ENCODE measurements at places on chromosomes 4 and X. TPM values are rescaled to one million over a fixed set of nuclear protein-coding genes. Genes with fewer than 3 reads are reported as not detected.

The HTR2C gene
- not detected for total RNA-seq

The IL15 gene
- 0.42 TPM for total RNA-seq

The GSX2 gene
- not detected for total RNA-seq

The IL2 gene
- not detected for total RNA-seq

The SMAD1 gene
- total RNA-seq, result not detected

The UNC5C gene
- not detected for total RNA-seq

The CLDN34 gene
- not detected for total RNA-seq

The DYNLT3 gene
- total RNA-seq, result 40.0 TPM

The PPEF2 gene
- total RNA-seq, result 1.8 TPM

The FGF5 gene
- not detected for total RNA-seq

The SLC16A2 gene
- total RNA-seq, result 0.65 TPM

The RAB9A gene
- total RNA-seq, result 13.7 TPM

DNA sequence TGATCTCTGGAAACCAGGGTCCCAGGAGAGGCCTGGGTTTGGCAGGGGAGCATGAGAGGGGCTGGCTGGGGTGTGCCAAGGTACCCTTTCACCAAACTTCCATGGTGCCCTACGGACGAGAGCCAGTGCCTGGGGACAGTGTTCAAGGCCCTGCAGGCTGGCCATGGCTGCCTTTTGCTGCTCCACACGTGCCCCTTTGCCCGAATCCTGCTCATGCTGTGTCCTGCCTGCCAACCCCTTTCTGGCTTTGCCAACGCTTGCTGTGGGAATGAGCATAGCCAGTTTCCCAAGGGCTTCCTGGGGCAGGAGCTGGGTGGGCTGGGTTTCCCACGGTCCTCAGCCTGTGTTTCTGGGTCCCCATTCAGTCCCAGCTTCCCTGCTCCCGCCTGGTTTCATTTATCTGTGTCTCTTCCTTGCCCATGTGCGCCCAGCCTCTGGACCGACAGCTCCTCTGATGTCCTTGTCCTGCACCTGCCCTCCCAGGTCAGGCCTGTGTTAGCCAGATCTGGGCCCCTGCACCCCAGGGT lies 17.3 kb downstream of the CPZ start:
- no peak overlapping the region for H3K27ac ChIP-seq
- H3K4me1 ChIP-seq, result peaks cover 2% of the 10 kb centered on the region
- H3K36me3 ChIP-seq, result no peaks in the 10 kb centered on the region
- no peak for DNase-seq
- no peak overlapping the region for H3K4me3 ChIP-seq
- H3K27me3 ChIP-seq, result peaks cover 3% of the 10 kb centered on the region

- peaks cover 6% of the 10 kb centered on the region for H3K36me3 ChIP-seq
- H3K4me3 ChIP-seq, result peak overlapping the region; percentile 89
- H3K27ac ChIP-seq, result peak overlapping the region; percentile 95
- peak; percentile 81 for DNase-seq
- peaks cover 12% of the 10 kb centered on the region for H3K4me1 ChIP-seq
Observed at GRCh38 chr4:242121-242848, 63.0 kb downstream of the ZNF732 start.

DNA sequence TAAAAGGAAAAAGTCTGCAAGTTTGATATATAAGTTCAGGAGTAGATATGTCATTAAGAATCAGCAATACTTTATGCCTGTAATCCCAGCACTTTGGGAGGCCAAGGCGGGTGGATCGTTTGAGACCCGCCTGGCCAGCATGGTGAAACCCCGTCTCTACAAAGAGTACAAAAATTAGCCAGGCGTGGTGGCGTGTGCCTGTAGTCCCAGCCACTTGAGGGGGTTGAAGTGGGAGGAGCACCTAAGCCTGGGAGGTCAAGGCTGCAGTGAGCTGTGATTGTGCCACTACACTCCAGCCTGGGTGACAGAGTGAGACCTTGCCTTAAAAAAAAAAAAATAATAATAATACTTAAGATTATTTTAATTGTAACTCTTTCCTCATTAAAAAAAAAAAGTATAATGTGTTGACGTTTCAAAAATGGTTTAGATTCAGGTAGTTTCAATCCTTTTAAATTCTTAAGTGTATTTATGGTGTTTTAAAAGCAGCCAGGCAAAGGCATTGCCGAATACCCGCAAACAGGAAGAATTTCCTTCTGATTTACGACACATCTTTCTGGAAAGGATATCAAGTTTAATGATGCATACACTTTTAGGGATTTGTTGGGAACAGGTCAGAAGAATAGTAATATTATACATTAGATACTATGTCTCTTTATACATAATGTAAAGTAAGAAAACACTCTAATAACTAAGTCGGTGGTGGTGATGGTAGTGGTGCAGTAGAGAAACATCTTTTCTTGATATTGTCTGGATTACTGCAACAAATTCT lies 80.9 kb downstream of the KDM6A start:
- no peak overlapping the region for H3K4me3 ChIP-seq
- no peaks in the 10 kb centered on the region for H3K27me3 ChIP-seq
- peaks cover 57% of the 10 kb centered on the region for H3K4me1 ChIP-seq
- H3K36me3 ChIP-seq, result no peaks in the 10 kb centered on the region

GRCh38 chr4:105145156-105145902 lies 1.3 kb upstream of the TET2 start:
- H3K27me3 ChIP-seq, result no peaks in the 10 kb centered on the region
- peak overlapping the region; percentile 95 for H3K27ac ChIP-seq
- peaks cover 18% of the 10 kb centered on the region for H3K4me1 ChIP-seq
- no peaks in the 10 kb centered on the region for H3K36me3 ChIP-seq
- peak; percentile 36 for DNase-seq

DNA sequence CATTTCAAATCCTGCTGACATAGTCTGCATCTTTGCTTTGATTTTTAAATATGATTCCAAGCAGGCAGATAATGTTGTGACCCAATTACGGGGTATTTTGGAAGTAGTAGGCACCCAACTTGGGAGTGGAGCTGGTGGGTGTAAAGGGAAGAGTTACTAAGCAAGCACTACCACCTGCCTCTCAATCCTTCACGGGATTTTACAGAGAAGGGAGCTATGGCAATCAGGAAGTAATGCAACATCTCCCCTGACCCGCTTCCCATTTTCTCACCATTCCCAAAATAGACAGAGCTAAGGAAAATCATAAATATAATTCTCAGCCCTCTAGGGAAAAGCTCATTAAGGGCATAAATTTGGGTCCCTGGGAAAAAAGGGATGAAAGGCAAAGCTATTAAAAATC lies 9.2 kb downstream of the APBB2 start:
- peaks cover 3% of the 10 kb centered on the region for H3K36me3 ChIP-seq
- no peak overlapping the region for H3K27ac ChIP-seq
- H3K4me1 ChIP-seq, result no peaks in the 10 kb centered on the region
- H3K4me3 ChIP-seq, result no peak overlapping the region
- no peak for DNase-seq
- peaks cover 28% of the 10 kb centered on the region for H3K27me3 ChIP-seq

GRCh38 chr4:151484396-151485102 lies 75.6 kb downstream of the FHIP1A start:
- DNase-seq, result no peak
- H3K4me1 ChIP-seq, result no peaks in the 10 kb centered on the region
- H3K36me3 ChIP-seq, result peaks cover 5% of the 10 kb centered on the region
- no peak overlapping the region for H3K27ac ChIP-seq
- H3K4me3 ChIP-seq, result no peak overlapping the region

- H3K27me3 ChIP-seq, result peaks cover 9% of the 10 kb centered on the region
- no peak overlapping the region for H3K27ac ChIP-seq
- no peaks in the 10 kb centered on the region for H3K4me1 ChIP-seq
- no peak for DNase-seq
Observed at GRCh38 chr4:128566693-128567092, 242.8 kb upstream of the JADE1 start.

GRCh38 chr4:101818362-101818761 lies 27.8 kb downstream of the BANK1 start:
- DNase-seq, result no peak
- H3K4me3 ChIP-seq, result no peak overlapping the region
- no peaks in the 10 kb centered on the region for H3K4me1 ChIP-seq
- peaks cover 7% of the 10 kb centered on the region for H3K27me3 ChIP-seq
- no peaks in the 10 kb centered on the region for H3K36me3 ChIP-seq

GRCh38 chr4:71828470-71828869 lies 44.6 kb upstream of the GC start:
- no peak overlapping the region for H3K27ac ChIP-seq
- no peaks in the 10 kb centered on the region for H3K27me3 ChIP-seq
- no peaks in the 10 kb centered on the region for H3K4me1 ChIP-seq
- no peaks in the 10 kb centered on the region for H3K36me3 ChIP-seq
- H3K4me3 ChIP-seq, result no peak overlapping the region

DNA sequence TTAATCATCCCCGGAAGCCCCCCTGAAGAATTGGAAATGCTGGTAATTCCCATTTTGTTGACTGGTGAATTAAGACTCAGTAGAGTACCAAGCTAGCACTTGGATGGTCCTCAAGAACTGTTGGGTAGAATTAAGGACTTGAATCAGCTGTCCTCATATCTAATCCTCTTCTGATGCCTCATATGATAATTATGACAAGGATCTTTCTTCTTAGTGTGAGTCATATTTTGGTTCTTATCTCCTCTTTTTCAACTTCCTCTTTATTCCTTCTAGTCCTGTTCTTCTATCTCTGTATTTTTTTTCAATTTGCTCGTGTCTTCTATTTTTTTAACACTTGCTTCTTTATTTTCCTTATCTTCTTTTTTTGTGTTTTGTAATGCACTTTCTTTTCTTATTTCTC lies 206.3 kb upstream of the ANXA3 start:
- no peaks in the 10 kb centered on the region for H3K4me1 ChIP-seq
- no peak overlapping the region for H3K27ac ChIP-seq
- H3K4me3 ChIP-seq, result no peak overlapping the region
- H3K36me3 ChIP-seq, result no peaks in the 10 kb centered on the region
- H3K27me3 ChIP-seq, result peaks cover 7% of the 10 kb centered on the region
- DNase-seq, result no peak

- no peaks in the 10 kb centered on the region for H3K27me3 ChIP-seq
- H3K4me3 ChIP-seq, result no peak overlapping the region
- peaks cover 2% of the 10 kb centered on the region for H3K36me3 ChIP-seq
- no peak overlapping the region for H3K27ac ChIP-seq
Observed at GRCh38 chr4:104989371-104989770, 157.3 kb upstream of the TET2 start.

DNA sequence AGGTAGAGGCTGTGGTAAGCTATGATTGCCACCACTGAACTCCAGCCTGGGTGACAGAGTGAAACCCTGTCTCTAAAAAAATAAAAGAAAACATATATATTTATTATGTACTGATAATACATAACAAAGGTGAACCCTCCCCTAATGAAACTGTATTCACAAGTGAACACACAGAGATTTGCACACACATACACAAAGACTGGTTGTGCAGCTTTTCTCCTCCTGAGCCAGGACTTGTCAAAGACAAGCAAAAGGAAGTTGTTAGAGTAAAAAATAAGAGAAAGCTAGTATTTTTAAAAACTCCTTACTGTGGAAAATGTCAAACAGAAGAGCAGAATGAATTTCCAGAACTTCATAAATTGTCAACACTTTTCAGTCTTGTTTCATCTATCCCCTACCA lies 1.5 kb upstream of the GRSF1 start:
- H3K27ac ChIP-seq, result peak overlapping the region; percentile 79
- no peaks in the 10 kb centered on the region for H3K27me3 ChIP-seq
- no peak for DNase-seq
- H3K4me3 ChIP-seq, result no peak overlapping the region
- no peaks in the 10 kb centered on the region for H3K36me3 ChIP-seq

DNA sequence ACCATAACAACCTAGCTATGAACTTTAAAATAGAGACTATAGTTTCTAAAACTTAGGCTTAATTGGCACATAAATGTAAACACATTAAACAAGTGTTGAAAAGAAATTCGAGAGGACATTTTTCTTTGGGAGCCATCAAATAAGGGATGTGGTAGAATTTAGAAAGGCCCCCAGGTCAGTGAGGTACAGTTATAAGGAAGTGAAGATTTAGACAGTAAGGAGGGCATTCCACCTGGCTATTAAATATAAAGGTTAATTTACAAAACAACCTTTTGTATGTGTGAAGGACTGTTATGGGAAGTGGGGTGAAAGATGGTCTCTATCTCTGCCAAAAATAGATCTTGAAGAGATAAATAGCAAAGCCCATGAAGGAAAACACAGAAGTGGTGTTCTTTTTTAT lies 83.9 kb downstream of the AFF1 start:
- H3K4me3 ChIP-seq, result no peak overlapping the region
- H3K27ac ChIP-seq, result no peak overlapping the region
- no peaks in the 10 kb centered on the region for H3K27me3 ChIP-seq
- no peak for DNase-seq

DNA sequence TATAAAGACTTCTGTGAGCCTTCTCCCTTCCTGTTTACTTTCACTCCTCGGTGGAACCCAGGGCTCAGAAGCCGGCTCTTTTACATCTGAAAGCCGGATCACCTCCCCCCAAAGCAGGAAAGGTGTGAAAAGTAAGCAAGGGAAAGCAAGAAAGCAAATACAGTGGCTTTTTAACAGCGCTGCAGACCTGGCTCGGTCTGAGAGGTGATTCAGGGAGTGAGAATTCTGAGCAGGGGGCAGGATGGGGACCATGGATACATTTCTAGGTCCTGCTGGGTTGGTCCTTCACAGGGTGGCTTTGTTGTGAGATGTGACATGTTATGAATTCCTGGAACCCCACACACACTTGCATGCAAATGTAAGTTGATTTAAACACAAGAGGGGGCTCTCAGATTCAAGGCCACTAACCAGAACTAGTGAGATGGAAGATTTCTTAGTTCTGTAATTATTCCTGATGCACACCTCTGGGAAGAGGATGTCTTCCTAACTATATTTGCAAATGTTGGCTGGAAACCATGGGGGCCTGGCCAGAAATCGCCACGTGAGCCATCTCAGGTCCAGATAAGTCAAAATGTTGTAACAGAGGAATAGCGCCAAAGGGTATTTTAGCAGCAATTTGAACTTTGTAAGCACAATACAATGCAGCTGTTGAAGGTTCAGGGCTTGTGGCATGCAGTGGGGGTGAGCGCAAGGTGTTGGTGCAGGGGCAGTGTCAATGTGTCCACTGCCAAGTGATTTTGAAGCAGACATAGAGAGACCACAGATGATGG lies 670.1 kb upstream of the LCORL start:
- no peak overlapping the region for H3K27ac ChIP-seq
- peaks cover 8% of the 10 kb centered on the region for H3K27me3 ChIP-seq
- DNase-seq, result no peak
- no peaks in the 10 kb centered on the region for H3K4me1 ChIP-seq

- no peak overlapping the region for H3K27ac ChIP-seq
- no peak overlapping the region for H3K4me3 ChIP-seq
- no peaks in the 10 kb centered on the region for H3K27me3 ChIP-seq
- no peak for DNase-seq
- peaks cover 17% of the 10 kb centered on the region for H3K4me1 ChIP-seq
Observed at GRCh38 chr4:104919406-104919805, 227.3 kb upstream of the TET2 start.

DNA sequence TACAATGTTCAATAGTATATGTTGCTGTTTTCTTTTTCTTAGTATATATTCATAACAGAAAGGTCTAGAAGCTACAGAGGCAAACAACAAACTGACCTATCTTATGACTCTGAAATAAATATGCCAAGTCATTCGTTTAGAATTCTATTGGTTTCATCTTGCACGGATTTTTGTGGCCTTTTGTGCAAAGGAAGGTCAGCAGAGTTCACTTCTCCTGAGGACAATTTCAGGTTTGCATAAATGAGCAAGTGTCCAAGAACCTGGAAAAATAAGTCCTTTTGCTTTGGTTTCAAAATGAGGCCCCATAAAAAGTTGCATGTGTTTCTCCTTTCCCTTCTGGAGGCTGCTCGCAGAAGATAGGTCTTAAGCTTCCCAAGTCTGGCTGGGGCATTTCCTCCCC lies 156.9 kb downstream of the APBB2 start:
- no peak for DNase-seq
- H3K27ac ChIP-seq, result no peak overlapping the region
- H3K27me3 ChIP-seq, result peaks cover 9% of the 10 kb centered on the region
- no peaks in the 10 kb centered on the region for H3K4me1 ChIP-seq

Measured in naive thymus-derived CD8-positive, alpha-beta T cell (primary cell).